ENCODE measurements at places on chromosomes 7 and 10.

DNA sequence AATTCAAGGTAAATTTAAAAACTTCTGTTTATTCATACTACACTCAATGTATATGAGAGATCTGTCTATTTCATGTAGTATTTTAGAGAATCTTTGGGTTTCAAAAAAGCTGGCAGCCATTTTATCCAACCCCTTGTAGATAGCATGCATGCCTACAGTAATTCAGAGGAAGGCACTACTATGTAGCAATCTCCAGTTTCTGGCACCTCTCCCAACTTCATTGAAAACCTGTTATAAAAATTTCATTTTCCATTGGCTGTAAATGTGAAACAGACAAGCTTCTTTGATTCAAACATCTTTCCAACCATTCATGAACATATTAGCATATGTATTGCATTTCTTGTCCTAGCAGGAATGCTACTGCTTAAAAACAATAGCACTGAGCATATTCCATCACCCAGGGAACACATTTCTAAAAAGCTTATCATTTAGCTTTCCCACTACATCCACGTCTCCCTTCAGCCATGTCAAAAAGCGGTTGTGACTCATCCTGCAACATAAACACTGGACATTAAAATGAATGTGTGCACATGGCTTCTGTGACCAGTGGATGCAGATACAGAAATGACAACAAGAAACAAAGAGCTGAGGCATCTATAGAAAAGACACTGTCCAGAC is 330.4 kb upstream of the AOAH start:
- no peak for DNase-seq

DNA sequence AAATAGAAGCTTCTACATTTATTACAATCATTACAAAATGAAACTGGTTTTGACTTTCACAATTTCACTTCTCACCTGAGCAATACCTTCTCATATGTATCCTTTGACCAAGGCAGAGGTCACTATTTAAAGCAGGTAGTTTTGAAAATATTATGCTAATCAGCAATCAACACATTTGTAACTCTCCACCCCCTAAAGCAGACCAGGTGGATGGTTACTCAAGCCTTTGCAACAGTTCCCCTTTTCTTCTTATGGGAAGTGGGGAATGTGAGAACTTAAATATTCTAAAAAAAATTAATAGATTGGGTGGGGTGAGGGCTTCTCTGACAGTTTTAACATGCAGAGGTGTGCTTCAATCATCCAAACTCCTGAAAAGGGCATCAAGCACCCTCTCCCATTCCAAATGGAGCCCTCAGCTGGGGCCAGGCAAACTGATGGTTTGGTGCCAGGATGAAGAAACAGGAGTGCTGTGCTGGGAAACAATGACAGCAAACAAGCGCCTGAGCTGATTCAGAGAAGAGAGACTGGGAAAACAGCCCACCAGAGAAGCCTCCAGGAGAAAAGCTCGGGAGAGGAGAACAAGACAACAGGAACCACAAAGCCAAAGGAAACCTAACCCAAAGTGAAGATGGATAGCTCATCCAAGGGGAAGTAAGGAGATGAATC is 17.1 kb downstream of the RAPGEF5 start:
- no peak for DNase-seq

GRCh38 chr7:96989241-96989858 is 16.0 kb upstream of the DLX6 start:
- no peak for DNase-seq

DNA sequence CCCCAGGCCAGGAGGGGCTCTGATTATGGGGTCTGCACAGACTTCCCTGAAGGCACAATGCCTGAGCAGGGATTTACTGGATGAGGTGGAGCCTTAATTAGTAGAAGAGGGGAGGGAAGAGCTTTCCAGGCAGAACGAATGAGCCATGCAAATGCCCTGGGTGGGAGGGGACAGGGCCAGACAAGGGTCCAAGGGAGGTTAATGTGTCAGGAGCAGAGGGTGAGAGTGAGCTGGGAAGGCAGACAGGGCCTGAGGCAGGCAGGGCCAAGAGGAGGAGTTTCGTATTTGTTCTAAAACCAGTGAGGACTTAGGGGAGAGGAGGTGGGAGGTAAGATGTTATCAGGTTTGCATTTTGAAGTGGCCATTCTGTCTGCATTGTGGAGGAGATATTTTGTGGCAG is 65.3 kb downstream of the NPY start:
- no peak for DNase-seq

GRCh38 chr10:112988839-112989406 is 38.9 kb downstream of the TCF7L2 start:
- no peak for DNase-seq

DNA sequence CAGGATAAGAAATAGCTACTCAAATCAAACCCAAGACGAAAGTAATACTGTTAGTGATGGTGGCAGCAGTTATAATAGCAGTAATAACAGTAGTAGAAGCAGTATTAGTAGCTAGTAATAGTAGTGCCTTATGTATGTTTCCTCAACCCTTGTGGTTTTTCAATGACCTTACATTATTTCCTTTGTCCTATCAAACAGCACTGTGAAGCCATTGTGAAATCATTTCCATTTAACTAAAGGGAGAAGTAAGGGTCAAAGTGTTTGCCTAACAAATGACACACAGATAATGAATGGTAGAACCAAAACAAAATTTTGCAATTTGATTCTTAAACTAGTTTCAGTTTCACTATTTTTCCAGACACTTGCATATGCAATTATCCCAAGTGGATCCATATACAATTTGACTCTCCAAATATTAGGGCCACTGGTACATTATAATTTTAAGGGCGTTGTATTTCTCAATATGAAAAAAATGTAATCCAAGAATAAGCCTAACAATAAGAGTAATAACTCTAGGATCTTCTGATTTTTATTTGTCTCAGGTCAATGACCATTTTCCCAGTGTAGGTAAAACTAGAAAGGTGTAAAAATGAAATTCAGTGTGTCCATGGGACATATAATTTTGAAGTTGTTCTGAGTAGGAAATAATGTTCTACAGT is 33.7 kb upstream of the TMEM26 start:
- no peak for DNase-seq

- DNase-seq: no peak
Measured at GRCh38 chr7:37041461-37041860, 317.2 kb upstream of the AOAH start.
